ENCODE measurements at places on chromosomes 6 and 20.

GRCh38 chr20:47809161-47809960 is 24.1 kb upstream of the SULF2 start:
- DNase-seq: no peak

GRCh38 chr6:75331151-75331550 is 46.6 kb upstream of the TMEM30A start:
- DNase-seq: no peak

GRCh38 chr6:106974336-106974998 is at the start of gene CD24:
Gene CD24 (minus strand): TSS chr6:106974729. CDS start chr6:106974646, 83 bp downstream.
- peak; percentile 42 for DNase-seq

DNA sequence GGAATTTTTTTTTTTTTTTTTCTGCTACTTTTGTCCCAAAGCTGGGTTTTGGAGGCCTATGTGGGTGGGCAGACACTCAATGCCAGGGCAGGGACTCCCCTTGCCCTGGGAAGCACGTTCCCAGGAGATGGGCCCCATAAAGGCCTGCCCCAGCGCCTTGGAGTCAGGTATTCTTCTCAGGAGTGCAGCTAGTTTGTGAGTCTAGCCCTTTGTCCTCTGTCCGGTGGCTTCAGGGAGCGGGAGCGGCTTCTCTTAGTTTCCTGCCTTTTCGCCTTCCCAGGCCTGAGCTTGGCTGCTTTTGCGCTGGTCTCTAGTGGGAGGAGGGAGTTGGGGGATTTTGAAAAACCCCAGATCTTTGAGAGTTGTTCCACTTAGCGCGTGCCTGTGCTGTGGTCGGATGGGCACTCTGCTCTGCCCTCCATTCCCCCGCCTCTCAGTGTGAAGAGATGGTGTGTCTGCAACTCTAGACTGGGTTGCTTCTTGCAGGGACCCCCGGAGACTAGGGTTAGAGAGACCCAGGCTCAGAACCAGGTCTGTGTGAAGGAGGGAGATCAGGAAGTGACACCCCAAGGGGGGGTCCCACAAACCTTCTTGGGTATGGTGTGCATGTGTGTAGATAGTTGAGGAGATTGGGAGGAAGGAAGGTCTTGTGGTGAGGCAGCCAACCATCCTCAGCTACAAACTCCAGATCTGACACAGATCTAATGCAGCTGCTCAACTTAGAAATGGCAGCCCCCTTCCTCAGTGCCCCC is 1.3 kb downstream of the PLCG1 start:
- no peak for DNase-seq

All from right renal pelvis (tissue), 4 donors.